ENCODE measurements at places on chromosomes 13 and 19.

DNA sequence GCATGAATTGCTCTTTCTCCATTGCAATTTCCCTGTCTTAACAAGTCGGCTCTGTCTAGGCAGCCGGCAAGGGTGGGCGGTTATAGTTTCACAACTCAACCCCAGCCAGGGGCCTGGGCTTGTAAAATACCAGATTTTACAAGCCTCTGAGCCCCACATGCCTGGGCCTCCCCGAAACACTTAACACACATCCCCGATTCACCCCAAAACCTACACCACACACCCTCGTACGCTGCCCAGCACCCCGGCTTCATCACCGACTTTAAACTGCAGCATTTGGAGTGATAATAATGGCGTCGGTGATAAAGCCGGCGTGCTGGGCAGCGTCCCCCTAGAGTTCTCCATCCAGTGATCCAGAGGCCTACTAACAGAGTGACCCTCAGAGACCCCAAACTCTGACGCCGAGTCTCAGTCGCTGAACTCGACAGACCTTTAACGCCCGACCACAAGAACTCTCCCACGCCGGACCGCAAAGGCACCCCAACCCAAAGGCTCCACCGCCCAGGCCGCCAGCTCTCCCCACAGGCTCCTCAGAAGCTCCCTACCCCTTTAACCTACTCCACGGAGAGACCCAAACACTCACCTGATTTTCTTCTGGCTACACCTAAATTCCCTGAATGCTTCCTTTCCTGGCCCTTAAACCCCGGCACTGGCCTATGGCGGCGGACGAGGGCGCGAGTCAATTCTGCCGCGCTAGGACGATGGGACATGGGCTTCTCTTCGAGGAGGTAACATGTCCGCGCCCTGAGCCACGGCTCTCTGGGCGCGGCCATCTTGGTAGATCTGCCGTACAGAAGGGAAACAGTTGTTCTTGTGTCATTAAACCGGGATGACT is at the start of gene ZNF649:
ZNF649 (minus strand) TSS at position 687 of the 835 bp plus-strand sequence. CDS start 4,910 bp downstream, outside the sequence.
- peak; percentile 60 for DNase-seq

GRCh38 chr19:12574036-12574435 is 22.8 kb upstream of the ZNF564 start:
- DNase-seq, result no peak

DNA sequence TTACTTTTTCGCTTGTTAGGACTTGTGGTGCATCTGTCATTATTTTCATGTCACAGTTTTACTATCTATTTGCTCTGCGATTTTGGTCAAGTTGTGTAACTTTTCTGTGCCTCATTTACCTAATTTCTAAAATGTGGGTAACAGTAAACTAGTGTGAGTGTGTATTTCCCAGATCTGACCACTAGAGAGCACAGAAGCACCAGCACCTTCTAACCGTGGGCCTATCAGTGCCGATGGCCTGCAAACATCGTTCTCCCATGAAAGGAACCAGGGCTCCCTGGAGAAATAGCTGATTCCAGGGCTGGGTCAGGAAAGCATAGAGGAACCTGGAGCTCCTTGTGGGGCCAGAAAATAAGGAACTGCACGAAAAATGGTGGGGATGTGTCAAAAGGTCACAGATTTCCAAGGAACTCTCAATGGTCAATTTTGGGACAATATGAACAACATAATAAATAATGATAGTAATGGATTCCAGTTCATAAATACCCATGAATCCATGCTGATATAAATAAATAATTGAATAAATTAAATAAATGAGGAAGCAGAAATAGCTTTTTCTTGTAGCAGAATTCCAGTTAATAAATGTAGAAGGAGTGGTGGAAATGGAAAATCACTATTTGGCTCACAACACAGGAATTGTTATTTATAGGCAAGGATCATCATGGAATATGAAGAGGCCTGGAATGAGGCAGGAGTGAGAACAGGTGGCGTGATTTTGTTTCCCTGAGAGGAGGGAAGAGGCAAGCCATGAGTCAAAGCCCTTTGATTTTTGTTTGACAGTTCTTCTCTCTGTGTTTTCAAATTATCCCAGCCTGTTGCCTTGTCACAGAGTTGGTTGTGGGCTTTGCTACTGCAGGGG is 31.1 kb downstream of the CEACAM8 start:
- no peak for DNase-seq

DNA sequence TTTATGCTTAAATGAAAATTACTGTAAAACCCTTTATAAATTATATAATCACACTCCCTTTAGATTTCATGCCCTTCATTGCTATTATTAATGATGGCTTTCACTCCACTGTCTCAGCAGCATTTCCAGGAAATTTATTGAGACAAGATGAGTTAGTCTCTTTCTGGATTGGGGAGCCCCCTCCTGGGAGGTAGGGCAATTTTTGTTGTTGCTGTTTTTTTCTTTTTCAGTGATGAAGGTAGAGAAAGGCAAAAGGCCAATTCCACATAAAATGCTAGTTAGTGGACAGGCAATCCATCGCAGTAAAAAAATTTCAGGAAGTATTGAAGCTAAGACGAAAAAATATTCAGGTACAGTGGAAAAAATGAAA is 80.2 kb downstream of the TEX26 start:
- no peak for DNase-seq

DNA sequence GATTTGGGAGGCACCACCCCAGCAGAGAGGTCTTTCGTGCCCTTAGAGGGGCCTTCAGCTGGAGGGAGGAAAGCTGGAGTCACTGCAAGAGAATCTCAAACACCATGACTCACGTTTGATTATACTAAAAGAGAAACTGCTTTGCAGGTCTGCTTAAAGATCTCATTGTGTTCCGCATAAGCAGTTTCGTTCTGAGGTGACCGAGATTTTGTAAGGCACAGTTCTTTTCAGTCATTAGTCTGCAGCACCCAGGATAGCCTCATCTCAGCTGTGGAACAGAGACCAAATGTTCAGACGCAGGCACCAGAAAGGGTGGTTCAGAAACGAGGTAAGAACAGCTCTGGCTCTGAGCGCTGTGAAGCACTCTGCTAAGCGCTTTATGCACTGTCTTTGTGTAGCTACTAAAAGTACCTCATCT is 71.2 kb upstream of the GTF3A start:
- DNase-seq, result no peak

DNA sequence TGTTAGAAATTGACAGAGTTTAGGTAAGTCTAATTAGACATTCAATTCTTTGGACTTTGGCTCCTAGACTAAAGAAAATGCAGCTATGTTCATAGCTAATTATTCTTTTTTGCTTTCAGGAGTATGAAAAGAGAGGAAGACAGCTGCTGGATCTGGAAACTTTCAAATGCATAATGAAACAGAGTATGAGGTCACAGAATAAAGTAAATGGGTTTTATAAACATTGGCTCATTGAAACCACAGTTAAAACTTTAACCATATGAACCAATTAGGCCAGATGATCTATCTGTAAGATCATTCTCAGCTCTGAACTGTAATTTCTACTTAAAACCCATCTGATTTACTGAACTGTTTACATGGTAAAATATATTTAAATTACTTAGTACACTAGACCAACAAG is 82.7 kb downstream of the TEX26 start:
- DNase-seq, result no peak

GRCh38 chr13:35888981-35889380 is 242.2 kb downstream of the DCLK1 start:
- DNase-seq, result no peak

DNA sequence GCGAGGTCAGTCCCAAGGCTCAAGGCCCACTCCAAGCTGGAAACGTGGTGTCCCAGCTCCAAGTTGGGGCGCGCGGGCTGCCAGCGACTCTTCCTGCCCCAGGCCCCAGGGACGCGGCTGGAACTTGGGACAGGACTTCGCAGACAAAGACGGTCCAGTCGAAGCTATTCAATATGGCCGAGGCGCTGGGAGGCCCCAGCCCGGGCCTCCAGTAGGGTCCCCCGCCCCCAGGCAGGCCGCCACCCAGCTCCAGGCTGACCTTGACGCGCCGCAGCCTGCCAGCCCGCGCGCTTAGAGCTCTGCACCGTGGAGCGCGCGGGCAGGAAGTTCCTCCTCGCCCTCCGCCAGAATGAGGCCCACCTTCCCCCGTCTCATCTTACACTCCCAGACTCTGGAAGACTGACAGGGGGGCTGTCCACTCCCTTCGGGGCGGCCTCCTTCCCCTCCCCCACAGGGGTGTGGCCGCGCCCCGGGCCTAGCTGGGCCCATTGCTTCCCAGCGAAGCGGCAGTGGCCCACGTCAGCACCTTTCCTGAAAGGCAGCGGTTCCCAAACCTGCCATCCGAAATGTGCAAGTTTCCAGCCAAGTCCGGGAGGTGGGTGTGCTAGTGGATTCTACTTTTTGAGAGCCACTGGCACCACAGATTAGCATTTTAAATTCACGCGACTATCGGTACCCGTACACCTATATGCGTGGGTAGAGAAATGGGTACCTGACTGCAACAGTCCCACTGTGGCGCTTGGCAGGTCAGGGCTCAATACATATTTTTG is at the start of gene CCDC8:
CCDC8 (minus strand) TSS at position 303 of the 770 bp plus-strand sequence. CDS start 754 bp downstream, outside the sequence.
- no peak for DNase-seq

- DNase-seq, result no peak
Measured at GRCh38 chr19:18418029-18418482, 1.1 kb upstream of the SSBP4 start.

Data from GOT3 (cell line).